GM13976 (cell line): ENCODE measurements at places on chromosomes 13 and 19.

- DNase-seq = no peak
Observed at GRCh38 chr13:52760077-52760476, 20.5 kb upstream of the CNMD start.

DNA sequence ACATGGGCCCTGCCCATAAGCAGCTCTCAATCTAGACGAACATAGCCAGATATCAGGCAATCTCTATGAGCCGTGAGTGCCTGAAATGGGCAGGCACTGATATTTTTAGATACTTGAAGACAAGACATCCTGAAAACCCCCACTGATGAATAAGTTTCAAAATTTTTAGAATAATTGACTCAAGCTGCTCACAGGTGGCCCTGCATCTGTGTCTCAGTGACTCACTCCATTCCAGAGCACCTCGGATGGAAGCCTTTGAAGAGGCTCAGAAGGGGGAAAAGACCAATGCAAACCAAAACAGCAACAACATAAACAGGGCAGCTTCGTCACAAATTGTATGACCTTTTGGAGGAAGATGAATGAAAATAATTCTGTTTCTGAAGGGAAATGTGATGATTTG is 42.8 kb upstream of the SLC46A3 start:
- DNase-seq = no peak

DNA sequence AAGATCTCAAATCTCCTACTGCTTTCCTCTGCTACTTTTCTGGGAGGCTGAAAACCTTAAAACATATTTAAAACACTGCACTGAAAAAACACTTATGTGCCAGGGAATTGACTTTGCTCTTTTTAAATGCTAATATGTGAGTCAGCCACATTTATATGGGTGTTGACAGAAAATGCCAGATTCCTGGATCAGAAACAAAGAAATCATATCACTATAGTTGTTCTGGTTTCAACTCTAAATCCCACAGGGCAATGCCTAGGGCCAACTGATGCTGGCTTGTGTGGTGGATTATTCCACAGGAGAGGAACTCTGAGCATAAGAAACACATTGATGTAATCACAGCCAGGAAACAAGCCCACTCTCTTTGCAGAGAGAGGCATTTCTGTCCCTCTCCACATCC is 1439.0 kb upstream of the SPRY2 start:
- DNase-seq = no peak

DNA sequence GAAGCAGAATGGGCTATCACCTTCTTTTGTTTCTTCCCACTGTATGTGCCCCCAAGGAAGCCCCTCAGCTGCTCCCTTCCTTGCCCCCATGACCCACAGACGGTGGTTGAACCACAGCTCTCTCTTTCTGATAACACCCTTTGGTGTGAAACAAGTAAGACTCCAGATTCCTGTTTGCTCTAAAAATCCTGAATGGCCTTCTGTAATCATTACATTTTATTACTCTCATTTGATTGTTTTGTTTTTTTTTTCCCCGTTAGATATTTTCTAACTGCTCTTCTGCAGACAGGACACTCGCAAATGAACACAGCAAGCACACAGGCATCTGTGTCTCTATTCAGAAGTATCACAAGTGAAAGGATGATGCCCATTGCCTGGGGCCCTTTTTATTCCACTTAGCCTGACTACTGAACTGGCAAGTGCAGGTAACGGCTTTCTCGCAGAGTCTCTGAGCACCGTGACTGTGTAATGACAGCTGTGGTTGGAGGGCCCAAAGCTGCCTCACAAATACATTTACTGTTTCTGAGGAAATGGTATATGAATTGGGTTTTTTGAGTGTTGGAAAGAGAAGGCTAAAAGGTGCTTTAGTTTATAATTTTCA is 59.3 kb downstream of the OXGR1 start:
- DNase-seq = no peak

DNA sequence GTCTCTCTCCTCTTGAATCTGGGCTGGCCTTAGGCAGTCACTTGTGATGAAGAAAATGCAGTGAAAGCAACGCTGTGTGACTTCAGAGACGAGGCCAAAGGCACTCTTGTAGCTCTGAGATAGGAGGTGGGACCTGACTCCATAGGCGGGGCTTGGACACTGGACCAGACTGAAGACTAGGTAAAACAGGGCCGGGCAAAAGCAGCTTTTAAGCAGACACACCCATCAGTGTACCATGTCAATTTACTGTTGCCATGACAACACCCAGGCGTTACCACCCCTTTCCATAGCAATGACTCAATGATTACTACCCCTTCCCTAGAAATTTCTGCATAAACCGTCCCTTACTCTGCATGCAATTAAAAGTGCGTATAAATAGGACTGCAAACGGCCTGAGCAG is 6.6 kb upstream of the EID2 start:
- no peak for DNase-seq

GRCh38 chr19:55640043-55640576 is 692 bp upstream of the ZNF580 start:
- DNase-seq = peak; percentile 59

GRCh38 chr19:35483089-35483488 is 7.2 kb downstream of the KRTDAP start:
- no peak for DNase-seq

DNA sequence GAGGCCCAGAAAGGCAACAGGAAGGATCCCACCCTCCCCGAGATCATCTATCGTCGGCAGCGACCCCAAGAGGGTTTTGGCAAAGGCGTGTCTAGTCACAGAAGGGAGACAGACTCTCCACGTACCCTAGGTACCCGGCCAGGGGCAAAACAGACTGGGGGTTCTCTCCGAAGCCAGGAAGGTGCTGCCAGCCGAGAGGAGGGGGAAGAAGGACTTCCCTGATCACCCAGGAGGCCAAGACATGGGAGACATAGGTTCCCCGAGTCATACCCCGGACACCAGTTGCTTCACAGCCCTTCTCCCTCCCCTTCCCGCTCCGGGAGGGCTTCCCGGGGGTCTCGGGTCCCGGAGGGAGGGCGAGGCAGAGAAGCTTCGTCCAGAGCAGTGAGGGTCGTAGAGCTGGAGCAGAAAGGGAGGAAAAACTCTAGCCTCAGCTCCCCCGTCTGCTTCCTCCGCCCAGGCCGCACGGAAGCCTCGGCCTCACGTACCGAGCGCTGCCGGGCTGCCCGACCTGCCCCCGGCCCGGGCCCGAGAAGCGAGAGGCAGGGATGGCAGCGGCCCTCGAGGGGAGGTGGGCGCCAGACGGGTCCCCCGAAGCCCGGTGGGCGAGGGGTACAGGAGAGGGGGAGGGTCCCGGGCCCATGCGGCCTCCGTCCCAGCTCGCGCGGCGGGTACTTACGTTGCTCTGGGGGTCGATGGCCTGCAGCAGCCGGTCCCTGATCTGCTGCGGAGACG is 644 bp downstream of the MED26 start:
- no peak for DNase-seq

DNA sequence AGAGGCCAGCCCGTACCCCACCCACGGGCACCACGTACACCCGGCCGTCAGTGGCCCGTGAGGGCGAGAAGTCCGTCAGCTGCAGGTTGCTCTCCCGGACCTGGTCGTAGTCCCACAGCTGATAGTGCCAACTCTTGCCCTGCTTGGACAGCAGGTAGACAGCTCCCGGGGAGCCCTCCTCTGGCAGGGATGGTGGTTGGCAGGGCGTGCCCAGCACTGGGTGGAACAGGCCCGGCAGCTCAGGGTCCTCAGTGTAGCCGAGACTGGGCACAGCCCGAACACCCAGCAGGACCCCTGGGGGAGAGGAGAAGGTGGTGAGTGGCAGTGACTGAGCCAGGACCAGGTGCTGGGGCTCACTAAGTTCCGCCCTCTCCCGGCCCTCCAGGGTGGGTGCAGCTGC is 7.8 kb downstream of the ACTMAP start:
- no peak for DNase-seq

- no peak for DNase-seq
Observed at GRCh38 chr13:94609196-94609595, 7.5 kb downstream of the GPR180 start.

DNA sequence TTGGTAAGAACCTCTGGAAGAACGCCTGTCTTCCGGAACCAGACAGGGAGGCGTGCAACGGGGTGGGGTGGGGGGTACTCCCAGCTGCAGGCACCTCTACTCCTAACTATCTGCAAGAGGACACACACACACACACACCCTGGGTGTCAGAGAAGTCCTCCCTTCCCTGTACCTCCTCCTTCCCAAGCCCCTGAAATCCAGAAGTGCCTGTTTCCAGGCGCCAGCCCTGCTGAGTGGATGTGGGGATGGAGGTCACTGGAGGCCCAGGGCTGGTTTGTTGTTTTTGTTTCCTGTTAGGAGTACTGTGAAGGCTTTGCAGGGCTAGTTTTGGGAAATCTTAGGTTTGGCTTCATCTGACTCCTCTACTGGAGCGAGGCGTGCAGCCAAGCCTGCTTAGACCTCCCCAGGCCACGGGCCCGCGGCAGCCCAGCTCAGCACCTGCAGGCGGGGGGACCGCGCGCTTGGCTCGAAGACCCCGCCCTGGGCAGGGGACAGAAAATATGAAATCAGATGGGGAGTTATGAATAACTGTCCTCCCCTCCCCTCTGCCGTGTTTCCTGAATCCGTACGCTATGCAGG is 36.4 kb downstream of the SOX1 start:
- no peak for DNase-seq

- no peak for DNase-seq
Observed at GRCh38 chr13:101838323-101838722, 385.8 kb downstream of the ITGBL1 start.
